AG04450 (cell line): ENCODE measurements at places on chromosomes 12 and 14.

- no peak for DNase-seq
Measured at GRCh38 chr14:85241022-85241855, 288.7 kb upstream of the FLRT2 start.

- DNase-seq = no peak
Measured at GRCh38 chr12:11592484-11592883, 57.0 kb upstream of the ETV6 start.

- DNase-seq = no peak
Measured at GRCh38 chr12:9947674-9948073, 15.5 kb upstream of the CLEC2A start.

- DNase-seq = peak; percentile 47
Measured at GRCh38 chr12:62785941-62786559, 148.9 kb downstream of the PPM1H start.

- no peak for DNase-seq
Measured at GRCh38 chr14:95141684-95142083, 15.6 kb downstream of the DICER1 start.

DNA sequence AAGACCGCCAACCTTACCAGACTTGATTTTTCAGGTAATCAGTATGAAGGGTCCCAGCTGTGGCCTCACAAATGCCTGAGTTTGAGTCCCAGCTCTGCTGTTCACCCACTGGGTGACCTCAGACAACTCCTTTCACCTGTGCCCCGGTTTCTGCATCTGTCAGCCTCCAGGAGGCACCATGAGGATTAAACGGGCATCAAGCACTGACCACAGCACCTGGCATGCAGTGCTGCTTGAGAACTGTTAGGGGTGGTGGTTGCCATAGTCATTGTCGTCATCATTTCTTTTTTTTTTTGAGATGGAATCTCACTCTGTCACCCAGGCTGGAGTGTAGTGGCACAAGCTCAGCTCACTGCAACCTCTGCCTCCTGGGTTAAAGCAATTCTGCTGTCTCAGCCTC is 57.9 kb downstream of the PHETA1 start:
- no peak for DNase-seq

DNA sequence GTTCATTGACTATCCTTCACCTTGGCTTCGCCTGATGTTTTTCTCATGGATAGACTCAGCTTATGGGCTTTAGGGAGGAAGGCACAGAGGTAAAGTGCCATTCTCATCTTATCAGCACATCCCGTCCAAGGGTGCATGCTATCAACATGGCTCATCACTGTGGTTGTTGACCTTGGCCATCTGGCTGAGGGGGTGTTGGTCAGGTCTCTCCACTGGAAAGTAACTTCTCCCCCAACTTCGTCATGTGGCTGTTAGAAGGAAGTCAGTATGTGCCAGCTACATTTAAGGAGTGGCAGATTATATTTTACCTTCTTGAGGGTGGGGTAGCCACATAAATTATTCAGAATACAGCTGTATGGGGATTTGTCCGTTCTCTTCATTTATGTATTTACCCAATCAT is 68.9 kb downstream of the EML1 start:
- no peak for DNase-seq

DNA sequence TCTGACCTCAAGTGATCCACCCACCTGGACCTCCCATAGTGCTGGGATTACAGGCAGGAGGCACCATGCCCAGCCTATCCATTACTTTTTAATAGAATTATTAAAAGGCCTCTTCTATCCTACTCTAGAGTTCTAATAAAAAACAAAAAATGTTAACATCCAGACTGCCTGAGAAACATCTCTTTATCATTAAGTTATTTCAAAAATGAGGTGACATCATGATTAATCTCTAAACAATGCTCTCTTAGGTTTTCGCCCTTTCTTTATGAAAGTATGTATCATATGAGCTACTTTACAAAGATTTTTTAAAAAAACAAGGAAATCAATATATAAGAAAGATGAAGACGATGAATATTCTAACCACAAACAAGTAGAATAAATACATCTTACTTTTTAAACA is 52.6 kb downstream of the FGD6 start:
- no peak for DNase-seq

DNA sequence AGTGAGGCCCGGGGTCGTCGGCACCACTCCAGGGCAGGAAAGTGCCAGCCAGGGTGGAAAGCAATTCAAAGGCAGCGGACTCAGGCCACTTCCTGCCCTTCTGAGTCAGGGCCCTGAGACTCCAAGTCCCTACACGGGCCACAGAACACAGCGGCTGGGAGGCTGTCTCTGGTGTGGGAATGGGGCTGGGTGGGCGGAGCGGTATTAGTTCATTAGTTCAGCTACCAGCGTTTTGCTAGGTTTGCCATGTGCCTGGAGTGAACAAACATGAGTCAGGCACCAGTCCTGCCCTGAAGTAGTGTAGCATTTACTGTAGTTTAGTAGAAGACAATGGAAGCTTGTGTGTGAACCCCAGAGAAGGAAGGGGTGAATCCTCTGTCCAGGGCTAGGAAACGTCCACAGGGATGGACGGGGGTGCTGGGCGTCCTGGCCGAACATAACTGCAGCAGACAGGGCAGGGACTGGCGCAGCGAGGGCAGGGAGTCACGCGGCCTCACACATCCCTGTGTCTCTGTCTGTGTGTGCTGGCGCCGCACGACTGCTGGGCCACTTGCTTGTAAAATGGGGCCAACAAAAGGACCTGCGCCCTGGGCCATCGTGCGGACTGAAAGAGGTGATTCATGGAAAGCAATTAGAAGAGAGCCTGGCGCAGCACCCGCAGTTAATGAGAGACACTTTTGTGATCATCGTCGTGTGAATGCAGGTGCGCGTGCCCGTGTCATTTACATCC is 186.4 kb upstream of the PRMT8 start:
- DNase-seq = peak; percentile 30

- DNase-seq = no peak
Measured at GRCh38 chr12:122232691-122233090, 6.8 kb upstream of the DIABLO start.

DNA sequence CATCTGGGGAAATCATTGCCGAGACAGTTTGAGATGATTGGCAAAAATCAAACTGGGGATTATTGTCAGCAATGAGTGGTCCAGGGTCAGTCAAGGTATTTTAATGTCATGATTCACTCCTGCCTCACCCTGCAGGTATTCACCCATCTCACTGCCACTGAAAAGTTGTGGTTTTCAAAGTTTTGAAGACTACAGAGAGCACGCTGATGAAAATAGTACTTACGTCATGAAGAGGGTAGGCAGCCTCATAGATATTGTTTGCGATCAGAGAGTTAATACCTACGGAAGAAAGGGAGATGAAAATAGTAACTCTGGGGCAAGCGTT is 138.0 kb downstream of the ANO2 start:
- no peak for DNase-seq

GRCh38 chr14:24337144-24337823 is 2.4 kb upstream of the ADCY4 start:
- no peak for DNase-seq
